ENCODE measurements at places on chromosomes 7 and 10.

DNA sequence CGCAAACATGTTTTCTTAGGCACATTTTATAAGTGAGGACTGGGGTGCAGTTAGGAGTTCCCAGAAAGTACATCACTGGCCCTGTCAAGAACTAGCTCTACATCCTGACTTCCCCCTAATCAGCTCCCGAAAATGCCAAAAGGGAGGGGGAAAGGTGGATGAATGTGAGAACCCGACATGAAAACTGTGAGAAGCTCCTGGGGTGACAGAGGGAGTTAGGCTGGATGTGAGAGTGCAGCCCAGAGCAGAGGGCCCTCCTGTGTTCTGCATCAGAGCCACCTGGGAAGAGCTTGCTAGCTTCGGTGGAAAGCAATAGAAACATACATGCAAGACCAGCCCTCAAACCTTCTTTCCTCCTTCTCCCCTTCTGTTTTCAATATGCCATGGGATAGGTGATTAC, 30.5 kb upstream of the SEM1 start:
- no peak for DNase-seq

DNA sequence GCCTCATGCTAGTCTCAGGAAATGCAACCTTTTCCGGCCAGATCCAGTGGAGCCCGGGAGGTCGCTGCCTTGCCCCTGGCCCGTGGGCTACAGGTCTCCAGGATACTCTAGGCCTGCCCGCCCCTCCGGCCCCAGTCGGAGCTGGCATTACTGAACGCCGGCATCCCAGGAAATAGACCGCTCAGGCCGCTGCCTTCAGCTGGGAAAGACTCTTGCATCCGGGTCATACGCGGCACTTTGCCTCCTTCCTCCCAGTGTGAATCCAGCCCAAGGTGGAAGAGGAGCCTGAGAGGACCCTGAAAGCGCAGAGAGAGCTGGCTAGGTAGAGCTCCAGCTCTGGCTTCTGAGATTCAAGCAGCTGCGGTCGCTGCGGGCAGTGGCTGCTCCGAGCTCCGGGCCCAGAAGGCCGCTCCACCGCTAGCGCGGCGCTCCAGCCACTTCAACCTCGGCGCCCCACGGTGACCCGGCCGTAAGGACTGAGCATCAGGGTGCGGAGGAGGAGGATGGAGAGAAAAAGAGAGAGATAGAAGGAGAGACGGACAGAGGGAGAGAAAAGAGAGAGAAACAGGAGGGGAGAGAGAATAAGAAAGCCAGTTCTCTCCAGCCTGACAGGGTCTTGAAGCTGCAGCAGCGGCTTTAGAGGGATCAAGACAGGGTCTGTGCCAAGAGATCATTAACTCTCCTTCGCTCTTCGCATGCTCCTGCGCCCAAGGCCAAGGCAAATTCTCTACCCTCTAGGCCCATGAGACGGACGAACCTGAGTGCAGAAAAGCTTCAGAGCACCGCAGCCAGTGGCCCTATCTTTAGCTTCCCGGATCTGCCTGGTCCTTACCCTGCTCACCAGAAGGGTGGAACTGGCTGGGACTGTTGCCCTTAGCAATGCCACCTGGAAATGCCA, 1.8 kb upstream of the HOXA10 start:
- no peak for DNase-seq

DNA sequence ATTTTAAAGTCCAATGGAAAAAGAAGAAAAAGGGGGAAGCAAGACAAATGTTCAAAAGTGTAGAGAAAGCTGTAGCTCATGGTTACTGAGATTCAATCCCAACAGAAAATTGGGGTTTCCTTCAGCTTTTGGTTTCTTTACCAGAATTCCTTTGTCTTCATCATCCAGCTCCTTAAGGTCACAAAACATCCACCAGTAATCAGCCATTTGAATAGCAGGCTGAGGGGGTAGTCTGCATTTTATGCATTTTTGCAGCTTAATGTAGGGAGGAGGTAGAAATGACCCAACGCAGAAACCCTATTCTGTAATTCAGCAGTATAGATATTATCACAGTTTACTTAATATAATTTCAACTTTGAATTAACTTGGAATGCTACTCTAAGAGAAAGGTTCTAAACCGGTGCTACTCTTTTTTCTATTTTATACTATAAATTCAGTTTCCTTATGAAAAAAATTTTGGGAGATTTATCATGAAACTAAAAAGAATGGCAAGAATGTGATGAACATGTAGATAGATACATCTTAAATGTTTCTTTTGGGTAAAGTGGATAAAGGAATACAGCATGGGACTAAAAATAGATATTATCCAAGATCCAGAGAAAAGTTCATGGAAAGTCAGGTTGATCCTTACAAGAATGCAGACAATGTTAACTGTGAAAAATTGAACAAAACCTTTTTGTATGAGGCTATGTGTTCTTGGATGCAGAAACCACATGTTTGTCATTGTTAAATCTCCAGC, 596.9 kb downstream of the PHTF2 start:
- no peak for DNase-seq

- no peak for DNase-seq
Measured at GRCh38 chr10:53209944-53210611, 437.5 kb upstream of the MBL2 start.

DNA sequence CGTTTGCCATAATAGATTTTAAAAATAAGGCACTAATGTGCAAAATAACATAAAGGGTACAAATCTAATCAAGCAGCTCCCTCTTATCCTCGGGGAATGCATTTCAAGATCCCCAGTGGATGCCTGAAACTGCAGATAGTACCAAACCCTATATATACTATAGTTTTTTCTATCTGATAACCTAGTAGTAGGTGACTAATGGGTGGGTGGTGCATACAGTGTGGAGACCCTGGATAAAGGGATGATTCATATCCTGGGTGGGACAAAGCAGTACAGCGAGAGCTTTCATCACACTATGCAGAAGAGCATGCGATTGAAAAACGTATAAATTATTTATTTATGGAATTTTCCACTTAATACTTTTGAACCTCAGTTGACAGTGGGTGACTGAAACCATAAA, 464.5 kb downstream of the GRID1 start:
- no peak for DNase-seq

GRCh38 chr10:127523476-127523875, 25.6 kb upstream of the NPS start:
- peak; percentile 59 for DNase-seq

GRCh38 chr10:19811540-19811939, 4.7 kb upstream of the PLXDC2 start:
- DNase-seq: no peak

DNA sequence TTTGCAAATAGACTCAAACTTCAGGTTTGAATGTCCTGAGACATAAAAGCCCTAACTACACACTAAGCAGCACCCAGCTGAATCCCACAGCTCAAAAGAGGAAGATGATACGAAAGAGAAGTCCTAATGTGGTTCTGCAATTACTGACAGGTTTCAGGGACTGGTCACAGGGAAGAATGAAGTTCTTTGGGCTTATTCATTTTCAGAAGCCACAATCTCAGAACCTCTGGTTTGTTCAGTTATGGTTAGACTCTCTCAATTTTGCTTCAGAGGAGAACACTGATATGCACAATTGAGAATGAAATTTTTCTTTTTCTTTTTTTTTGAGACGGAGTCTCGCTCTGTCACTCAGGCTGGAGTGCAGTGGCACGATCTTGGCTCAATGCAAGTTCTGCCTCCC, 94.6 kb upstream of the FAM180A start:
- no peak for DNase-seq

GRCh38 chr10:78002541-78003288, 26.6 kb downstream of the POLR3A start:
- no peak for DNase-seq

DNA sequence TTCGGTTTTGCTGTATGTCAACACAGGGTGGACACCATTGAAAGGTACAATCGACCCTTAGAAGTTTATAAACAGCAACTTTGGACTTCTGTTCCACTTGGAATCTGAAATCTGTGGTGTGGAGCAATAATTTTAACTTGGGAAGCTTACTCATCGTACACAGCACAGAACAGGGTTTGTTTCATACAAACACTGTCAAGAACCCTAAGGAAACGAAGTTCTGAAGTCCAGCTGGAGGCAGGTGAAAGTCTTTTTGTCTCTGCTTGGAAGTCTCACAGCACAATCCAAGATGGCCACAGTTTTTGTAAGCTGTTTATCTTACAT, 31.5 kb downstream of the NMT2 start:
- DNase-seq: no peak

DNA sequence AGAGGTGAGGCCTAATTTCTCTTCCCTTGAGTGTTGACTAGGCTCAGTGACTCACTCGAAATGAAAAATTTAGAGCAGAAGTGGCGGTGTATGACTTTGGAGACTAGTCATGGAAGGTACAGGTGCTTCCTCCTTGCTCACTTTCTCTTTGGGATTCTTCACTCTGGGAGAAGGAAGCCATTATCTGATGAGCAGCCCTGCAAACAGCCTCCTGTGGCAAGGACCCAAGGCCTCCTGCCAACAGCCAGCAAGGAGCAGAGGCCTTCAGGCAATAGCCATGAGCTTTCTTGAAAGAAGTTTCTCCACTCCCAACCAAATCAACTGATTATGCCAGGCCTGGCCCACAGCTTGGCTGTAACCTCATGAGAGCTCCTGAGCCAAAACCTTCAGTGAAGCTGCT, 369.6 kb upstream of the VWC2 start:
- DNase-seq: no peak

DNA sequence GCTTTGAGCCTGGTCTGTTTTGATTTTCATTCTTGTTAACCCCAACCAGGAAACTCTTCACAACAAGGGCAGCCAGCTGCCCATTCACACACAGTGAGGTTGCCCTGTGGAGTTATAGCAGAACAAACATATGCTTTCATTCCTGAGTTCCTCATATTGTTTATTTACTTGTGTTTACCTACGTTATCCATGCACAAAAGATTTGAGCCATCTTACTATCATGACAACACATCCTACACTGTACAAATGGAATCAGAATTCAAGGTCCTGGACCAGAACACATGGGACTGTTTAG, 21.7 kb upstream of the BMPER start:
- no peak for DNase-seq

- DNase-seq: no peak
Measured at GRCh38 chr10:14652067-14652466, 122.6 kb downstream of the FAM107B start.
